ENCODE measurements at places on chromosomes 5 and 9.

GRCh38 chr9:127838375-127839078 lies 15.9 kb downstream of the ENG start:
- no peak for DNase-seq

GRCh38 chr5:14223372-14223771 lies 80.2 kb downstream of the TRIO start:
- DNase-seq, result no peak

DNA sequence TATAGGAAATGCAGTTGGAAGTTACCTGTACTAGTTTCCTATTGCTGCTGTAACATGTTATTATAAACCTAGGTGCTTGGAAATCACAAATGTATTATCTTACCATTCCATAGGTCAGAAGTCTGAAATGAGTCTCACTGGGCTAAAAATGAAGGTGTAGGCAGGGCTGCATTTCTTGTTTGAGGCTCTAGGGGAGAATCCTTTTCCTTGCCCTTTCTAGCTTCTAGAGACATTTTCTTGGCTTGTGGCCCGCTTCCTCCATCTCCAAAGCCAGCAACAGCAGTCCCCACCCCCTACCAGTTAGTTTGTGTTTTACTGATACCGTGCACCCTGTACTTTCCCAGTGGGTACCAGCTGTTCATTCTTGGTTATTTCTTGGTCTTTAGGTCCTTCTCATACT lies 153.3 kb downstream of the SLF1 start:
- no peak for DNase-seq

- DNase-seq, result no peak
Observed at GRCh38 chr9:22216730-22217172, 207.6 kb upstream of the CDKN2B start.

- DNase-seq, result no peak
Observed at GRCh38 chr5:170553218-170553617, 49.4 kb downstream of the KCNIP1 start.

- no peak for DNase-seq
Observed at GRCh38 chr9:93436655-93437407, 14.7 kb upstream of the FAM120A start.

GRCh38 chr5:78922879-78923621 lies 62.1 kb downstream of the ARSB start:
- no peak for DNase-seq

DNA sequence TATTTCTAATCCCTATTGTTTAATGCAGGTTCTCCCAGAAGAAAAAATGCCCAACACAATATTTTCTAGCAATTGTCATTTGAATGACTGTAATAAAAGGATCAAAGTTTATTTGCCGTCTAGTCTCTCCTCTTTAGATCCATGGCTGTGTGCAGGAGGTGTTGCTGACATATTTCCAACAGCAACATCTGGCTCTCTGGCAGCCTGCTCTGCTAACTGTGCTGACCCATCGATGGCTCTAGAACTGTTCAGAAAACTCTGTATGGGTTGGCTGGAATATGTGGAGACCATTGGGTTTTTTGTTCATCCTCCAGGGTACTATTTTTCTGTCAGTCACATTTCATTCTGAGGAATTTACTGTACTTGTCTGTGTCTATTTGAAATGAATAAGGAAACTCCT lies 202.0 kb upstream of the SLC27A6 start:
- no peak for DNase-seq

DNA sequence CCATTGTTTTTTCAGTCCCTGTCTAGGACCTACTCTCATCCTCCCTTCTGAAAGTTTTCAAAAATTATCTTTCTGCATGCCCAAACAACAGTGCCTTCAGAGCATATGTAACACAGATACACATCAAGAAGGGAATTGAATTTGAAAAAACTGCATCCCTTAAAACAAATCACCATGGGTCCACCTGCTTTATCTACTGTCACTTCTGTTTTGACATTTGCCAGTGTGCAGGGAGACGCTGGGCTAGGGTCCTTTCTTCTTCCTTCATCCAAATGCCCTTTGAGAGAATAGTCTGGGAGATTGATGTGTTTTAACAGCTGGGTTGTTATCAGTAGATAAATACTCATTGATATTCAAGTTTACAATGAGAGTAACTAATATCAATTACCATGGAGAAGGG lies 1630.1 kb downstream of the MAT2B start:
- DNase-seq, result no peak

GRCh38 chr9:107332883-107333282 lies 49.8 kb downstream of the RAD23B start:
- DNase-seq, result no peak

DNA sequence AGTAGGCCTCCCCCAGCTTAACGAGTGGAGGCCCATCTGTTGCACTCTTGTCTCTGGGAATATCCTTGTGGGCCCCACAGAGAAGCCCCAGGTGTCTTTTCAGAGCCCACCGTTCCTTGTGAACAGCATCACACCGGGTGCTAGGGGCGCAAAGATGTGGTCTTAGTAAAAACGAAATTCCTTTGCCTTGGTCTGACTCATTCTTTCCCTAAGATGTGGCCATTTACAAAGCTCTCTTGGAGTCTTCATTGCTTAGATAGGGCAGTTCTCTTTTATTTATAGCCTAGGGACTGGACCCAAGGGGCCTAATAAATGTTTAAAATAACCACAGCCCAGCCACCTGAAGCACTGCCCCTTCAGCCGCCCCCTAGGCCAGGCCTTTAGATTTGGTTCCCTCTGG lies 52.8 kb upstream of the RPL26L1 start:
- DNase-seq, result no peak

GRCh38 chr5:92886751-92887150 lies 694.3 kb downstream of the NR2F1-AS1 start:
- DNase-seq, result no peak

DNA sequence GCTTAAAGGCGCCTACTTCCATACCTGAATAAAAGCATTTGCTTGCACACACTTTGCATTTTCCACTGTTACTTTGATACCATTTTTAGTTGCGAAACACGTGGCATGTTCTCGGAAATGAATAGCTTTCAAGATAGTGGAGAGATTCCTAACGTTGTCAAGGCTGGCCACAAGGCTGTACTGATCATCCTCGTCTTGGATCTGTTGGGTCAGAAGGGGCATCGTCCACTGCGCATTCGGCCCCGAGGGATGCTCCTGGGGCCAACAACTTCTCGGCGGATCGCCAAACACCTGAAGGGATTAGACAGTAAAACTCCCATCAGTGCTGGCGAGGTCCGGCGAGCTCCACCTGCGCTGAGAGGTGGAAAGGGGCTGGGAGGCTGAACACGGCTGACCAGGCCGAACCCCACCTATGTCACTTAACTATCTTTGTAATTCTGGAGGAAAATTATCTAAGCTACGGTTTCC lies 599 bp downstream of the RAD1 start:
- no peak for DNase-seq

Measured in T follicular helper cell (primary cell).